Stimulated activated CD4-positive, alpha-beta T cell treated with anti-CD3 and anti-CD28 coated beads, Interleukin-4, amount 100 ng/mL, for 1 hour (primary cell): ENCODE measurements at places on chromosomes 7 and 10.

GRCh38 chr10:70328967-70329366 lies 45.2 kb upstream of the NPFFR1 start:
- DNase-seq = no peak

- no peak for DNase-seq
Measured at GRCh38 chr10:110824152-110824441, 47.6 kb upstream of the PDCD4 start.

DNA sequence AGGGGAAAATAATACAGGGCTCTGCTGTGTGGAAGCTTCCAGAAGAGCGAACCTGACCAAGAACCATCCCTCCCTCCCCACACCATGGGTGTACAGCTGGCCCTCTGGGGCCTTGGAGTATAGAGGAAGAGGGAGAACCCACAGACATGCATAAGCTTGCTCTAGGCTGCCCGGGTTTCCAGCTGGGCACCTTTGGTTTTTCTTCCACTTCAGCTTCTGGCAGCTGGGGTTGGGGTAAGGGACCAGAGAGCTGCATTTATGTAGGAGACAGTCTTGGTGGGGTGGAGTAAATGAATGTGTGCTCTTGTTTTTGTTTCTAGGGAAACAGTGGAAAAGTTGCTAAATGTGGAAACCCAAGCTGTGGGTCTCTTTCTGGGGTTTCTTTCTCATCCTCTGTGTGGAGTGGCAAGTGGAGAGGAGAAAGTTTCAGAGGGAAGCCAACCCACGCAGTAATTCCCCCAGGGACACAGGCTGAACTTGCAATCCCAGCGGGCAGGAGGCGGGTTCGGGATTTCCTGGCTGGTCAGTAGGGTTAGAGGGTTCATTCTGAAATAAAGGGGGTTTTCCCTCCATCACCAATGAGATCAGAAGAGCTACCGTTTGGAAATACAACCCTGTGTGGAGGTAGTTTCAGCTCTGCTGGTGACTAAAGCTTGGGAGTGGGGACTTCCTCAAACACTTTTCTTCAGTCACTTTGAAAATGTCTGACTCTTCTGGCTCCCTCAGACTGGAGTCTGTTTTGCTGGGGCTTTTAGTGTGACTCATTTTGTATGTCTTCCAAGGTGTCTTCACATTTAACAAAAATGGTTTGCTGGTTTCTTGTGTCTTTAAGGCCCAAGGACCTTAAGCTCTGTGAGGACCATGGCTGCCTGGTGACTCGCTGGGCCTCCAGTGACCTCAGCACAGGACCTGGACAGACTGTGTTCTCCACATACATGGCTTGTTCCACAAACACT lies 22.2 kb upstream of the SRGN start:
- DNase-seq = no peak

- DNase-seq = no peak
Measured at GRCh38 chr7:100266576-100267354, 40.7 kb upstream of the SPDYE3 start.

- no peak for DNase-seq
Measured at GRCh38 chr7:32928785-32929298, 28.4 kb upstream of the FKBP9 start.

DNA sequence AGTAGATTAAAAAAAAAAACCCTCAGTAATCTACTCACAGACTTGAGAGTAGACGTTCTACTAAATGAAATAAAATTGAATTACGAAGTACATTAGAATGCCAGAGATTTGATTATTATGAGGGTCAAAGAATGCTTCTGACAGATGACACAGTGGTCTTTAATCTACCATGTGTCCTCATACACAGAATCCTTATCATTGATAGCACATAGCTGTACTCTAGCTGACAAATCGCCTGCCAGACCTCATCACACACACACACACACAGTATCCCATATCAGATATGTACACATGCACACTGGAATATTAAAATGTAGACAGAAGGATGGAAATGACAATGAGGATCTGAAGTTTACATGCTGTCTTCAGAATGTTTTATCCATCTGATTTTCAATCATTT lies 104.6 kb downstream of the SORCS1 start:
- DNase-seq = no peak

DNA sequence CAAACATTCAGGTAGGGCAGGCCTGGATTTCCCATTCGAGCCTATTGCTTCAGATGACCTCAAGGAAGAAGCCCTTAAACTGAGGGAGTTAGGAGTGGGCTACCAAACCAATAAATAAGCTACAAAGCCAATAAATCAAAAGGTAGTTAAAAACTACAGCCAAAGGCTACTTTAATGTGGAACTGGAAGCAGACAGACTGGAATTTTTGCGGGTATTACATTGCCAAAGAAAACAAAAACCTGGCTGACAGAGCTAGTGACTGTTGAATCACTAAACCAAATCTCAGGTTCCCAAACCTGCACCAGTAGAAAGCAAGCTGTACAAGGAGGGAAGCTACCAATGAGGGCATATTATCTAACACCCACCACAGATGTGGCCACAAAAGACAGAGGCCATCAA lies 315.6 kb downstream of the GRM8 start:
- no peak for DNase-seq

DNA sequence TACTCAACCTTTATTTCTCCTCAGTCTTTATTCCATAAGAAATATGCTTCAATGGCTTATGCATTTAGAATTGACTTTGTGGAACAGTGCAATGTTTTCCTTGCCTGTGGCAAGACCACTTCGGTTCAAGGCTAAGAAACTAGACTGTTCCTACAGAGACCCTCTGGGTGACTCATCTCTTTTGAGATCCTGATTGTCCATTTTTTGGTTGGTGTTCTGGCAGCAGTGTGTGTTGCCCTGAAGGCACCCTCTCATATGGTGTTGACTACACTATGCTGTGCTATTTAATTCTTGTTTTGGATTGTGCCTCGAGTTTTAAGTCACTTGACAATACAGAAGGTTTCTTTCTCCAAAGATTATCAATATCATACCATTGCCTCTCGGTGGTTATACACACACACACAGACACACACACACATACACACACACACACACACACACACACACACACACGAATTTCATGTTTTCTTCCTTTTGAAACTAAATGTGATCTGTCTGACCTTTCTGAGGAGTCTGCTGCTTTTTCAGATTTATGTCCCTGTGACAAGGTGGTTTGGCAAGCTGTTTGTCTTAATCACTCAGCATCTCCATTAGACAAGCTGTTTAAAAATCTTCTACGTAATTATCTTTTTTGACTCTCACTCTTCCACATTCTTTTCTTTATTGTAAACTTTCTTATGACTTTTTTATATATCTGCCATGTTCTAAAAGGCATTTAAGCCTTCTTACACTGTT lies 187.2 kb downstream of the VTI1A start:
- DNase-seq = no peak

- no peak for DNase-seq
Measured at GRCh38 chr7:107077699-107078516, 33.4 kb downstream of the PRKAR2B start.

DNA sequence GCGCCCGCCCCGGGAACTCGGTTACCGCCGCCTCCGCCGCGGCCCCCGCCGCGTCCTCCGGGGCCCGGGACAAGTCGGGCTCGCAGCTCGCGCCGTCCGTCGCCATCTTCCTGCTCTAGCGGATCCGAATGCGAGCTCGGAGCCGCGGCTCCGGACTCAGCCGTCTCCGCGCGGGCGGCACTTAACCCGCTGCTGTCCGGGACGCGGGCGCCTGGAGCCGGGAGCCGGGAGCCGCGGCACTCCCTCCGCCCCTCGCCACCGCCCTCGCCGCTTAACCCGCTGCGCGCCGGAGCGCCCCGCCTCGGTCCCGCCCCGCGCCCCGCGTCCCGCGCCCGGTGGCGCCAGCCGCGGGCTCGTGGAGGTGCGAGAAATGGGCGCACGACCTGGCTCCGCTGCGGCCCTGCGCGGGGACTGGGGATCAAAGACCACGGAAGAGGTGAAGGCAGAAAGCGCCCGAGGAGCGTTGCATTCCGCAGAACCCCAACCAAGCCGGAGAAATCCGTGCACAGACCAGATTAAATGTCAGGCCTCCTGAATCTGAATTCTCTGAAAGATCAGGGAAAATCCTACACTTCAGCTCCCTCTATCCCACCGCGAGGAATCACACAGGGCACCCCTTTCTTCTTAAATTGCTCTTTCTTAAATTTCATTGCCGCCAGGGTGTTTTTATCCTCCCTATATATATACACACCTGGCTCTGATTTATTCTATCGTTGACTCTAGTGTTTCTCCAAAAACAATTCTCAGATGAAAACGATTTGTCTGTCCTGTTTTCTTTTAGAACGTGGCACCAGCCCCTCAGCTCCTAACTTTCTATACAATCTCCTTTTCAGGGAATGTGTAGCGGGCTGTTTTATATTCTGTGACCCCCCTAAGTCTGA lies at the start of gene CTTNBP2:
Gene CTTNBP2 (minus strand): TSS at position 132 of the 881 bp plus-strand sequence. CDS start 26 bp downstream, at position 106.
- DNase-seq = no peak

DNA sequence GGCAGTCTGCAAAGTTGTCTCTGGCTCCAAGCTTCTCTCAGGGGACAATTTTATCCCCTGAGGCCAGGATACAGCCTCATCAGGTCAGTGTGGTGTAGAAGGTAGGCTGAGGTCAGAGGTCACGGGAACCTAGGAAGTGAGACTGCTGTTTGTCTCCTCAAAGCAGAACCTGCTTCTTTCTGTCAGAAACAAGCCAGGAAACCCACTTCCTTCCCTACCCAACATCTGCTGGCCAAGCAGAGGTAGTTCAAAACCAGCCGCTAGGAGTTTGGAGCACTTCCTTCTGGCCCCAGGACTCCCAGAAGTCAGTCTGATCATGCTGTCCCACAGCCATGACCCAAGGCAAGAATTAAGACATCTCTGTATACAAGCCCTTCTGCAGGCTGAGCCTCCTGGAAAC lies 12.2 kb downstream of the CLRN3 start:
- DNase-seq = no peak

- DNase-seq = no peak
Measured at GRCh38 chr10:123637326-123637880, 28.8 kb upstream of the GPR26 start.
